ENCODE measurements at places on chromosomes 7 and 10.

DNA sequence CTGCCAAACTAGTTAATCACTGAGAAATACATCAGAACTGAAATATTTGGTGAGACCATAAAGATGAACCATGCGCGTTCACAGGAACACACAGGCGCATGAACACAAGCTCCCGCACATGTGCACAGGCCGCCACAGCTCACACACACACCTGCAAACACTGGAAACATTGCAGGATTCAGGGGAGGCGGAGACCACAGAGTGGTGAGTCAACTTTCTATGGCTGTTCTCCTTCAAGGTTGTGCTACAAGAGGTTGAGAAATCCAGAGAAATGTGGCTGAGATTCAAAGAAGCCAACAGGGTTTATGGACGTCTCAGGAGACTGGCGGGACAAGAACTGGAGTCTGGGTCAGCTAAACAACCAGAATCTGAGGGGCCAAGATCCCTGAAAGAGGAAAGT lies 17.8 kb downstream of the ESYT2 start:
- DNase-seq: no peak

DNA sequence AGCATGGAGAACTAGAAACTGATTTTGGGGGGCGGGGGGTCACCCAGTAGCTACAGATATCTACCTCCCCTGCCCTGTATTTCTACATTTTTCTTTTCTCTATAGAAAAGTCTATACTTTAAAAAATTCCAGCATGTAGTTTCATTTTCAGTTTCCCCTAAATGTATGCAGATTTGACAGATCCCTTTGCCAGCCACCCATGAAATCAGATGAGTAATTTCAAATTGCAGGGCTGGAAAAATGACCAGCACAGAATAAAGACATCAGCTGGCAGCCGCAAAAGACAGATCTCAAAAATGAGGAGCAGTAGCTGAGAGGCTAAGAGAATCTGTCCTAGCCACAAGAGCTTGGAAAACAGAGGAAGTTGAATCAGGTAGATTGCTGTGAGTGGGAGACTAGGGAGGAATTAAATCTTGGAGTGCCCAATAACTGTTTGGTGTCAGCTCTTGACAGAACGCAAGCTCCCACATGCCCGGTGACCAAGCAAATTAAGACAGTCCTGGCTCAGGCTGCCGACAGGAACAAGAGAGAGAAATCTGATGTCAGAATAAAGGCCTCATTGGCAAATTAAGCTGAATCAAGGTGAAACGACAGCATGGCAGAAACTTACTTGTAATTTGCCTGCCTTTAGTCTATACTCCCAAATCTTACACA lies 24.5 kb downstream of the ADRB1 start:
- DNase-seq: no peak

DNA sequence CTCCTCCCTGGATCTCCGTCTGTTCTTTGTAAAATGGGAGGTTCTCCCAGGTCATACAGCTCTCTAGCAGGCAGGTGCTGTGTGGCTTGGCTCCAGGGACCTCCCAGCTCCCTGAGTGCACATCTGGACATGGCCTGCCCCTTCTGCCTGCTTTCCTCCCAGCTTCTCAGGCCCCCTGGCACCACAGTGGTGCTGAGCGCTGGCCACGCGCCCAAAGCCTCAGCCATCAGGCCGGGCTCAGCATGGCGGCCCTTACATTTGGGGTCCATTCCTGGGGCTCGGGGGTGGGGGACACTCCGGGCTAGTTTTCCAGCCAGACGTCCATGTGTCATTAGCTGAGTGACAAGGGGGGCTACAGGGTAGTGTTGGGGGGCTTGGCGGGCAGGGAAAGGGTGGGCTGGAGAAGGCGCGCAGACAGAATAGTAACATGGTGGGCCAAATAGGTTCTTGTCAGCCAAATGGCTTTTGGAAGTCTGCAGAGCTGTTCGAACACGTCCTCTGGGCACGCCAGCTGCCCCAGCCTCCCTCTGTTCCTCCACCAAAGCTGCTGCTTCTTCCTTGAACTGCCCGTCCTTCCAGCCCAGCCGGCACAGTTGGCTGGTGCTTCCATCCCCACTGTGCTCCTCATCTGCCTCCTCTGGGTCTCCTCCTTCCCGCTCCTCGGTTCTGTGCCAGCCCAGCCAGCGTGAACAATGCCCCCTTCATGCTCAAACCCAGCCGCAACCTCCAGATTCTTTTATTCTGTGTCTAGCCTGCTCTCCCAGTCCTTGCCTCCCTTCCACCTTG lies 65.9 kb downstream of the GOLGA7B start:
- peak; percentile 93 for DNase-seq

GRCh38 chr7:138345567-138345966 lies 114.5 kb upstream of the TRIM24 start:
- no peak for DNase-seq

DNA sequence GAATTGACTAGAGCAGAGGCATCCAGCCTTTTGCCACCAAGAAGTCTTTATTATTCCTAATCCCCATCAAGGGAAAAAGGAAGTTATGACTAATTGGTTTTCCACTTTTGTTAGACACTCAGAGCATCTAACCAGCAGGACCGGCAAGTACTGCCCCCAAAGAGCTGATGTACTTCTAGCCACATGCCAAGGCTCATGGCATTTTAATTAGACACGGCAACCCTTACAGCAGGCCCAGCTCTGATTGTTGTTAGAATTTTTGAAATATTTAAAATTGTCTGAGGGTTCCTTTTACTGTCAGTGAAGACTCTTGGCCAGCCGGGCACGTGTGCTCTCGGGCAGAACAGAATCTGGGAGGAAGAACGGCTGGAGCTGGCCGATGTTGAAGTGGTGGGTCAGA lies 114.8 kb downstream of the SPAG6 start:
- no peak for DNase-seq

GRCh38 chr10:88493691-88494483 lies 89.2 kb downstream of the RNLS start:
- DNase-seq: no peak

DNA sequence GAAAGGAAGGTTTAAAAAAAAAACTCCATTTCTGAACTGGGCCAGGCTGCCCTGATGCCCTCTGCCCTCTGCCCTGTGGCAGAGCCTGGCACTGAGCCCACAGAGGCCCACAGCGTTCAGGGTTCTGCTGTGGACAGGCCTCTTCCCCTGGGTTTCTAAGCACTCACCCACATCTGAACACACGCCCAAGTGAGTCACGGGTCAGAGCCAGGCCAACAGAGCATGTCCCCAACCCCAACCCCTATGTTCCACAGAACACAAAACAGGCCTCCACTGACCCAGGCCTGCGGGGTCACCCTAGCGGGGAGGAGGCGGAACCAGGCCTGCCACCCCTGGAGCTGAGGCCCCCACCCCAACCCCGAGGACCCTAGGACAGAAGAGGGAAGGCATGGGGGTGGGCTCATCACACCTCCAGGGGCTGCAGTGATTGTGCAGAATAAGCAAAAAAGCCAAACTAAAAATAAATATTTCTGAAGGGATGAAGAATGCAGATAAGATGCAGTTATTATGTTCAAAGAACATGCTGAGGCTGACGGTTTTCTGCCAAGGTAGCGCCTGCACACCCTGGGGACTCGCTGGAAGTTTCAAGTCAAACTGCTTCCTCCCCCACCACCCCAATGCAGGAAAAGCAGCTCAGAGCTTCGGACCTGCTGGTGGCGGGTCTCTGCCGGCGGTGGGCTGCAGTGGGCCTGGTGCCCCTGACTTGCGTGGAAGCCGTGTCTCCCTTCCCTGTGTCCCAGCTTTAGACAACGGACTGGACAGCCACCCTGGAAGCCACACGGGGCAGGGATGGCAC lies 5.4 kb downstream of the WDR86 start:
- DNase-seq: no peak

GRCh38 chr7:155878250-155878649 lies 66.0 kb upstream of the SHH start:
- DNase-seq: no peak

GRCh38 chr7:55427800-55428199 lies 62.7 kb downstream of the LANCL2 start:
- DNase-seq: no peak

DNA sequence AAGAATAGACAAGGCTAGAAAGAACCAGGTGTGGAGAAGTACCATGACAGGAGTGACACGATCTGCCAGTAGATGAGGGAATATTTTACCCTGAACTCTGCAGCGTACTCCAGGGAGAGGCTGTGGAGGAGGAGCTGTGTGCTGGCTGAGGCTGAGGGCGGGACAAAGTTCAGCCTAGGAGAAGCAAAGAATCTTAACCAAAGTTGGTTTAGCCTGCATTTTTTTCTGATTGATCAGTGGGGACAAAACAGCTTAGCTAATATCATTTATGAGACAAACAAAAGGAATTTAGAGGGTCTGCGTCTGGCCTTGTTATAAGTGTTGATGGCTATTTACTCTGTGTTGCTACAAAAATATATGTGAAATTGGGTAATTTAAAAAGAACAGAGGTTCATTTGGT lies 5.2 kb upstream of the NPSR1 start:
- no peak for DNase-seq

DNA sequence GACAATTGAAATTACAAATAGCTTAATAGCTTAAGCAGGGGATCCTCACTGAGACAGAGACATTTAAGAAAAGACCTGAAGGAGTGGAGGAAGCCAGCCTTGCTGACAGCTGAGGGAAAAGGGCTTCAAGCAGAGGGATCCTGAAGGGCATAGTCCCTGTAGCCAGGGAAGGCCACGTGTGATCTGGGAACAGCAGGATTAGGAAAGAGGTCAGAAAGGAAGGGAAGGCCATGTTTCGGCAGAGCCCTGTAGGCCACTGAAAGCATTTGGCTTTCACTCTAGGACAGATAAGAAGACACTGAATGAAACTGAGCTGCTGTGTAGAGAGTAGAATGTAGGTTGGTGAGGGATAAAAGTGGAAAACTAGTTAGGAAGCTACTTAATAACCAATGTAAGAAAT lies 3.4 kb upstream of the AKR1C8 start:
- DNase-seq: no peak

GRCh38 chr7:78760620-78761355 lies 692.7 kb downstream of the MAGI2 start:
- DNase-seq: no peak

GRCh38 chr10:18214691-18215563 lies 74.7 kb downstream of the CACNB2 start:
- DNase-seq: peak; percentile 42

GRCh38 chr10:95987685-95988426 lies 55.5 kb upstream of the CCNJ start:
- no peak for DNase-seq

- DNase-seq: no peak
These were observed 657.7 kb upstream of the MBL2 start for GRCh38 chr10:53430127-53430891.

- no peak for DNase-seq
These were observed 20.9 kb upstream of the TTYH3 start for GRCh38 chr7:2610898-2611297.

DNA sequence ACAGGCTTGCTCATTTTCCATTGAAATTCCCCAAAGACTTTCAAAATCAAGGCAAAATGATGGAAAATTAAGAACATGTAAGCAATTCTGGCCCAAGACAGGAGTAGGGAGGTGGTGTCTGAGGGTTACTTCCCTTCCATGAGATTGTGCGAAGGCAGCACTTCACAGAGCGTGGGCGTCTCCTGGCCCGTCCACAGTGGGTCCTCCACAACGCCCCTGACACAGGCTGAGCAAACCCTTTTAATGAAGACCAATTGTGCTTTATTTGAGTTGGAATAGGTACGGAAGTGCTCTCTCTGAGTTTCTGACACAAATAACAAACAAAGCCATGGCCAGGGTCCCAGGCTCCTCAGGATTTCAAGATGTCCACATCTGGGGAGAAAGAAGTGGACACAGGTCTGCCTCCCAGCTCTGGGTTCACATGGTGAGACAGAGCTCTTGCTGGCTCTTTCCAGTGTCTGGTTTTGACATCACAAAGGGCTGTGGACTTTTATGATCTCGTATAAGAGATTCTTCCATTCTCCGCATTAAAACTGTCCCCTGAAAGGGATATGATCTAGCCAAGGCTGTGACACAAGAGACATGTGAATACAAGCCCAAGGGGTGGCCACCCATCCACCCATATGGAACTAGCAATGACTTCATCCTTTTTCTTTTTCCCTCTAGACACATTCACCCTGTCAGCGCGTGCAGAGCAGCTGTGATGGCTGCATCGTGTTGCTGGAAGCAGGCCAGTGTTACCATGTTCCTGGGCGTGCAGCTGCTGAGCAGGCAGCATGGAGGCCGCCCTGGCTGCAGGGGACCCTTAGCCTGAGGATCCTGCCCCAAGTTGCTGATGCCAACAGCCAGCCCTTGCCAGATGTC lies 145.6 kb downstream of the ADAM12 start:
- peak; percentile 74 for DNase-seq

- no peak for DNase-seq
These were observed 39.3 kb downstream of the AOAH start for GRCh38 chr7:36684954-36685353.

GRCh38 chr7:72058579-72058978 lies 353.6 kb downstream of the CALN1 start:
- no peak for DNase-seq

GRCh38 chr7:140045697-140046096 lies 17.1 kb downstream of the PARP12 start:
- DNase-seq: no peak

DNA sequence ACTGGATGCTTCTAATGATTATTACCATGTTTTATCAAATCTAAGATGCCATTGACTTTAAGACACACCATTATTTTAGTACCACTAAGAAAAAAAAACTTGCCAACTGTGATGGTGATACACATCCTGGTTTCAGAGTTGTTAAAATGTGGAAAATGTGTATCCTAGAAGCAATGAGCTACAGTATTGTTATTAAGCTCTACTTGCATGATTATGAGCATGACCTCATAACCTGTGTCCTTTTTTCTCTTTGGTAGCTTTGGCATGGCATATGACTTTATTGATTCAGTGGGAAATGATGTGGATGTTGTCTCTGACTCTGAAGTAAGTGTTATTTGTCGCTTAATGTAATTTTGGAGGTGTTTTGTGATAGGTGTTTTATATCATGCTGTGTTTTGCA lies 3.3 kb downstream of the EDRF1 start:
- no peak for DNase-seq

DNA sequence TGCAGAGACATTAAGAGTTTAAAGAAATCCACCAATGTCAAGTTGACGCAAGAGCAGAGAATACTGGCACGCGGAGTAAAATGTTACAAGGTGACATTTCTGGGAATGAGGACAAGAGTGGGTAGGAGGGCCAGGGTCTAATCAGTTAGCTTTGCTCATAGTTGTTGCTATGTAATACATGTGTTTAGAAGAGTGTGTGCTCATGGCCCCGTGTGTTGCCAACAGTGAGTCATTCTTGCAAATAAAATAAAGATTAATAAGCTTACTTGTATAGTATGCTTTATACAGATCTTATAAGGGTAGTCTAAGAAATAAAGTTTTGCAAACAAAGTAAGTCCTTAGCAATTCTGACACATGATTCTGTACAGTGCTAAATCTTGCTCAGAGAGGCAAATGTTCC lies 64.5 kb downstream of the DNMBP start:
- no peak for DNase-seq

DNA sequence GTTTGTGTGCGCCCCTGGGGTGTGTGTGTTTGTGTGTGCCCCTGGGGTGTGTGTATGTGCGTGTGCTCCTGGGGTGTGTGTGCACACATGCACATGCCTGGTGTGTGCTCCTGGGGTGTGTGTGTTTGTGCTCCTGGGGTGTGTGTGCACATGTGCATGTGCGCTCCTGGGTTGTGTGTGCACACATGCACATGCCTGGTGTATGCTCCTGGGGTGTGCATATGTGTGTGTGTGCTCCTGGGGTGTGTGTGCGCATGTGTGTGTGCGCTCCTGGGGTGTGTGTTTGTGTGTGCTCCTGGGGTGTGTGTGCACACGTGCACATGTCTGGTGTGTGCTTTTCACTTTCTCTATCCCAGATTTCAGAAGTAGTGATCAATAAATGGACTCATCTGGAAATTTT lies 321.0 kb downstream of the WDR37 start:
- no peak for DNase-seq

- no peak for DNase-seq
These were observed 12.8 kb upstream of the DRGX start for GRCh38 chr10:49408519-49409306.

Measured in globus pallidus (tissue), 1 donor.